ENCODE measurements at places on chromosomes 12 and 14. TPM values are rescaled to one million over a fixed set of nuclear protein-coding genes. Genes with fewer than 3 reads are reported as not detected.

DNAJC22 gene
- 1.7 TPM for total RNA-seq

TAS2R7 gene
- total RNA-seq = not detected

LRP6 gene
- 30.6 TPM for total RNA-seq

WDR20 gene
- total RNA-seq = 16.7 TPM

IL22 gene
- total RNA-seq = not detected

RIMBP2 gene
- total RNA-seq = not detected

SMIM41 gene
- not detected for total RNA-seq

Measured in melanocyte of skin (primary cell).